ENCODE measurements at places on chromosomes 13 and 19. TPM values are rescaled to one million over a fixed set of nuclear protein-coding genes. Genes with fewer than 3 reads are reported as not detected.
A peak's percentile ranks its signal among the peaks of the same experiment; 100 is the strongest.

- DNase-seq = no peak
These were observed 1.1 kb downstream of the GYS1 start for GRCh38 chr19:48991873-48992580.

Gene IQCN
- 0.43 TPM for total RNA-seq

Gene SARS2
- 36.7 TPM for total RNA-seq

GRCh38 chr13:22103046-22104027, 432.5 kb downstream of the FGF9 start:
- DNase-seq = no peak

DNA sequence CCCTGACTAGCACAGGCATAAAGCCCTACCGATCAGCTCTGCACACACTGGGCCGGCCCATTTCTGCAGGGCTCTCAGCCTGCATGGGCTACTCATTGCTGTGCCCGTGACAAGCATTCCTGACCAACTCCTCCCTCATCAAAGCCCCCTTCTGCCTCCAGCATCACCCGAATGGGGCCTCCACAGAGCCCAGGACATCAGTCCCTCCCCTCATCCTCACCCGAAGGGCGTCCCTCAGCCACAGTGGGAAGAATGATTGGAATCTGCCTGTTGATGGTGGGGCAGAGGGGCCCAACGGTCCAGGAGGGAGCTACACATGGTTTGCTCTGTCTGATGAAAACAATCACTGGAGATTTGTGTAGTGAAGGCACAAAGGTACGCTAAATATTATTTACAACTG, 43.8 kb downstream of the SERP2 start:
- DNase-seq = no peak

Gene MYO1F
- total RNA-seq = 13.7 TPM

Gene LRRC8E
- not detected for total RNA-seq

- DNase-seq = peak; percentile 29
These were observed 493 bp downstream of the YIPF2 start for GRCh38 chr19:10927730-10928562.

- DNase-seq = no peak
These were observed 75.1 kb upstream of the TSC22D1 start for GRCh38 chr13:44651209-44651608.

GRCh38 chr19:9608912-9609311, 12.1 kb downstream of the ZNF561 start:
- no peak for DNase-seq

Gene C1QTNF9B
- total RNA-seq = not detected

- no peak for DNase-seq
These were observed 22.3 kb downstream of the IRS2 start for GRCh38 chr13:109764045-109764444.

Gene DOHH
- total RNA-seq = 15.4 TPM

DNA sequence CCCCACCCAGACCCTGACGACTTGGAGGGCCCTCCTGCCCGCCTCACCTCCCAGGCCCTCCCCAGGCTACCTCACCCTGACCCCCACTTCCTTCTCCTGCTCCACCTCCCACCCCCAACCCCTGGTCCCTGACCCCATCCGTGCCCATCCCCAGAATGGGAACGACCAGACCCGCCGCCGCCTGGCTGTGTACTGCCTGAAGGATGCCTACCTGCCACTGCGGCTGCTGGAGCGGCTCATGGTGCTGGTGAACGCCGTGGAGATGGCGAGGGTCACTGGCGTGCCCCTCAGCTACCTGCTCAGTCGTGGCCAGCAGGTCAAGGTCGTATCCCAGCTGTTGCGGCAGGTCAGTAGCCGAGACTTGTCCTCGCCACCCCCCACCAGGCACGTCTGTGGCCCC, 11.9 kb upstream of the SPIB start:
- no peak for DNase-seq

DNA sequence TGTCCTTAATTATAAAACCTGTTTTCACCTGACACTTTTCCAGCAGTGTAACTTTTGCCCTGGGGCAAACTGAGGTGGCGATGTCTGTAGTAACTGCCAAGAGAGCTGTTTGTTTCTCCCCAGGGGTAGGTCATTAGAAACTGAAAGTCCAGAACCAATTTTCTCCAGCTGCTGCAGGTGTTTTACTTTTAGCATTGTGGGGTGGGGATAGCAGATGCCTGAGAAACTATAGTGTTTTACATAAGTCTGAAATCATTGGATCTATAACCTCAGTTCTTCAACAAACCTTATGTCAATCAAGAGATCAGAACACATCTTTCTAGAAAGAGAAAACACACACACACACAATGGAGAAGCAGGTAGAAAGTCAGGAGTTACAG, 92.7 kb downstream of the LHFPL6 start:
- DNase-seq = no peak

Gene ZNF878
- 1.1 TPM for total RNA-seq

DNA sequence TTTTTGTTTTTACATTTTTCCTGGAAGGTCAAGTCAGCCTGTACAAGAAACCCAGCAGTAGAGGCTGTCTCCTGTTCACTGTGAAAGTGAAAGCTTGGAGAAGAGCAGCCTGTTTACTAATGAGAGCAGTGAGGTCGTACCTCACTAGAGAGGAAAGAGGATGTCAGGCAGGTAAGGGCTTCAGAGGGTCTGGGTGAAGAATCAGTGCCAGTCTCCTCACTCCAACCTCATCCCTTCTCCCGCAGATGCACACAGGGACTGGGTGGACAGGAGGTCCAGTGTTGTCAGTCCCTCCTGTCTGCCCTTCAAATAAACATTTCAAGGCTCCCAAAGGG, 462.5 kb downstream of the KLF5 start:
- DNase-seq = peak; percentile 11

DNA sequence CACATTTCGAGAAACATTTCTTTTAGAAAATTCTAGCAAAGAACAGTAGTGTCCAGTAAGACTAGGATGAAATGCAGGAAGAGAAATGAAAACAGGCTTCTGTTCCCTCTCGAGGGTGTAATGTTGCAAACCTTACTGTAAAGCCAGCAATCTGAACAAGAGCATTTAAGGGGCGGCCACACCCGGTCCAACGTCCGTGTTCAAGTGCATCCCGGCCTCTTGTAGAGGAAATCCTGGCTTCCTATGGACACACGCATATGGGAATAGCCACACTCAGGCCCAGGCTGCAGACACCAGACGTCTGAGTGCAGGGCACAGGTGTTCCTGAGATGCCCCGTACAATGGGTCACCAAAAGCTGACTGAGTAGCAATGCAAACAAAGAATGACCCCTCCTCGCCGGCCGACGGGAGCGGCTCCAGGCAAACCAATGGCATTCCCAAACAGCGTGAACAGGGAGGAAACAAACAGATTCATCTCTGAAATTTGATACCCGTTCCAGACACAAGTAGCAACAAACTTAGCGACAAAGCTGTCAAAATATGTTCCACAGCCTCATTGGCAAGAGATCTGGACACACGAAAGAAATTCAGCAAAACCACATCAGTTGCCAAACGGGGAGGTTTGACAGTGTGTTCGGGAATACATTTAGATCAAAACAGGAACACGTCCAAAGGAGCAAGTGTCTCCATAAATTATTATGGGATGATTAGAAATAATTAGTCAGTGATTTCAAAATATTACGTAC, 278.6 kb upstream of the TSHZ3 start:
- no peak for DNase-seq

Gene TUBB4A
- 4.8 TPM for total RNA-seq

DNA sequence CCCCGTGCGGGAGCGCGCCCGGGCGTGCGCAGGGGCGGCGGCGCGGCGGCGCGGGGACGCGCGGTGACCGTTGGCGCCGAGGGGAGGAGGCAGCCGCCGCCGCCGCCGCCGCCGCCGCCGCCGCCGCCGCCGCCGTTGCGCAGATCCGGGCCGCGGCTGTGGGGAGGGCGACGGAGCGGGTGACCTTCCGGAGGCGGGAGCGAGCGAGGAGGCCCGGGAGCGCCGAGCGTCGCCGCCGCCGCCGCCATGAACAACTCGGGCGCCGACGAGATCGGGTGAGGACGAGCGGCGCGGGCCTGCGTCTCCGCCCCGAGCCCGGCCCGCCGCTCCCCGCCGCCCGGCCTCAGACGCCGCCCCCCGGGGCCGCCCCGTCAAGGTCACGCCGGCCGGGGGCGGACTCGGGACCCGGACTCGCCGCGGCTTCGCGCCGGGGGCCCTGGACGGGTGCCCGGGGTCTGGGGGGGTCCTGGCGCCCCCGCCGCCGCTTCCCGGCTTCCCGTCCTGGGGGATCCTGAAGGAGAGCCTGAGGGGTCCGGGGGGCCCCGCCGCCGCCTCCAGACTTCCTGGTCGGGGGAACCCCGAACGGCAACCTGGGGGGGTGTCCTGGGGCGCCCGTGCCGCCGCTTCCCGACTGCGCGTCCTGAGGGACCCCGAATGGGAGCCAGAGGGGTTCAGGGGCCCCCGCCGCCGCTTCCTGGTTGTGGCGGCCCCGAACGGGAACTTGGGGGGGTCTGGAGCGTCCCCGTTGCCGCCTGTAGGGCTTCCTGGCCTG, at the start of gene DAZAP1:
Gene DAZAP1 (plus strand): TSS at position 59 of the 772 bp plus-strand sequence. CDS start 188 bp downstream, at position 247.
- peak; percentile 46 for DNase-seq

- no peak for DNase-seq
These were observed 9.6 kb downstream of the IGFLR1 start for GRCh38 chr19:35732540-35733179.

GRCh38 chr19:58476498-58477015, 405 bp downstream of the ZNF446 start:
- DNase-seq = peak; percentile 43

DNA sequence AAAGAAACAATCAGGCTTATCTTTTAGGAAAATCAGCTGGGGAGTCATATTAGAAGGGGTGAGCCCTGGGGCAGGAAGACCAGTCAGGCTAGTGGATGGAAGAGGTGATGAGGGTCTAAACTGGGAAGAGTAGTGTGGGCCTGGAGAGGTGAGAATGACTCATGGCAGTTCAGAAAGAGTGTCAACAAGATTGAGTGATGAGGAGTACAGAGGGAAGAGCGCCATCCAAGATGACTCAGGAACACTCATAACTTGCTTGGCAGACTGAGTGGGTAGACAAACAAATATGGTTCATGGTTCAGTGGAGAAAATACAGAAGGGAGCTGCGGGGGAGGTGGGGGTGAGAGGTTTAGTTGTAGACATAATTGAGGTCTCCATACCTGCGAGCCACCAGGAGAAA, 17.3 kb upstream of the CLDN10 start:
- DNase-seq = peak; percentile 40

Gene WDR87
- total RNA-seq = not detected

DNA sequence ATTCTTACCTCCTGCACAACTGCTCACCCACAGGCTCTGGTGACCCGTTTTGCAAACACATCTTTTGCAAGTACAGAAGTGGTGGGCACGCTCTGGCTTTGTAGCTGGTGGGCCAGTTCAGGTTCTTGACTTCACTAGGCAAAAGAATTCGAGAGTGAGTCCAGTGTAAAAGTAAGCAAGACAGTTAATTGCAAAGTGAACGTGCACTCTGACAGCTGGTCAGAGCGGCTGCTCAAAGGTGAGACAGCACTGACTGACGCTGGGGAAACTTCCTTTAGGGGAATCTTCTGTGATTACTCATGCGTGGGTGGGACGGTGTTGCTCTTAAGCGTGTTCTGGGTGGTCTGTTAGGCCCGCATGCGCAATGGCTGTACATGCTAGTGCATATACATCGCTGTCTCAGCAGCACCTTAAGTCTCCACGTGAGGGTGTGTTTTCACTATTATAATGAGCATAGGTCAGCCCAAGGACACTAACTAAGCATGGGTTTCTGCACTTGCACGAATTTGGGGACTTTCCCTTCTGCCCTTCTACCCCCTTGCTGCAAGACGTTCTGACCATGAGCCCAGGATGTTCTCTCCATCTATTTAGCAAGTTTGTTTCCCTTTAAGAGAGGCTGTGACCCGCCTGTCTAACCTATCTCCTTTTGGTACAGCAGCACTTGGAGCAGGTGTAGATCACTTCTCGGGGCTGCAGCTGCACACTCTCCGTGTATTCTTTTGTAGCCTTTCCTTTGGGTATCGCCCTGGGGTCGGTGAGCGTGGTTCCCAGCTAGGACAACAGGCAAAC, 30.2 kb upstream of the CD33 start:
- DNase-seq = no peak

Gene ARRDC5
- total RNA-seq = not detected

- DNase-seq = peak; percentile 67
These were observed 7.9 kb downstream of the HNRNPL start for GRCh38 chr19:38841787-38842438.

GRCh38 chr13:73090116-73090822, 31.5 kb downstream of the KLF5 start:
- DNase-seq = peak; percentile 18

Gene GRK1
- total RNA-seq = 0.16 TPM

DNA sequence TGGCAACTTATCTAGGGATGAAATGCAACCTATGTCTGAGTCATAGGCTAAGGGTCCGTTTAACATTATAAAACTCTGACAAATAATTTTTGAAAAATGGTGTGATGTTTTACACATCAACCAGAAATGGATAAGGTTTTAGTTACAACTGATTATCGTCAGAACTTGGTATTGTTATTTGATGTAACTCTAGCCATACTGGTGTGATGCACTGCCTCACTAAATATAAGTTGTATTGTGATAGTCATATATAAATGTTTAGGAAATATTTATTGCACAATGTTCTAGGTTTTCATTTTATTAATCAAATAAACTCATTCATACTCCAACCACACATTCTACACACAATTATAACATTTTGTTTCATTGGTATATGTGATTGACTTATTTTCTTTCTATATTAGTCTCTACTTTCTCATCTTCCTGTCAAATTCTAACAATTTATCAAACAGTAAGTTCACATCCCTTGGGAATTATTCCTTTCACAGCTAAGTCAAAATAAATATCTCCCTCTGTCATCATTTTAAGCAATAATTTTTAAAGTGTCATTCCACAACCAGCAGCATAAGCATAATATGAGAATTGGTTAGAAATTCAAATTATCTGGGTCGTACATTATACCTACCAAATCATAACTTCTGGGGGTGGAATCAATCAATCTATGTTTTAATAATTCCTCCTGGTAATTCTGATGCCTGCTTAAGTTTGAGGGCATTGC, 873.9 kb downstream of the SLITRK1 start:
- no peak for DNase-seq

DNA sequence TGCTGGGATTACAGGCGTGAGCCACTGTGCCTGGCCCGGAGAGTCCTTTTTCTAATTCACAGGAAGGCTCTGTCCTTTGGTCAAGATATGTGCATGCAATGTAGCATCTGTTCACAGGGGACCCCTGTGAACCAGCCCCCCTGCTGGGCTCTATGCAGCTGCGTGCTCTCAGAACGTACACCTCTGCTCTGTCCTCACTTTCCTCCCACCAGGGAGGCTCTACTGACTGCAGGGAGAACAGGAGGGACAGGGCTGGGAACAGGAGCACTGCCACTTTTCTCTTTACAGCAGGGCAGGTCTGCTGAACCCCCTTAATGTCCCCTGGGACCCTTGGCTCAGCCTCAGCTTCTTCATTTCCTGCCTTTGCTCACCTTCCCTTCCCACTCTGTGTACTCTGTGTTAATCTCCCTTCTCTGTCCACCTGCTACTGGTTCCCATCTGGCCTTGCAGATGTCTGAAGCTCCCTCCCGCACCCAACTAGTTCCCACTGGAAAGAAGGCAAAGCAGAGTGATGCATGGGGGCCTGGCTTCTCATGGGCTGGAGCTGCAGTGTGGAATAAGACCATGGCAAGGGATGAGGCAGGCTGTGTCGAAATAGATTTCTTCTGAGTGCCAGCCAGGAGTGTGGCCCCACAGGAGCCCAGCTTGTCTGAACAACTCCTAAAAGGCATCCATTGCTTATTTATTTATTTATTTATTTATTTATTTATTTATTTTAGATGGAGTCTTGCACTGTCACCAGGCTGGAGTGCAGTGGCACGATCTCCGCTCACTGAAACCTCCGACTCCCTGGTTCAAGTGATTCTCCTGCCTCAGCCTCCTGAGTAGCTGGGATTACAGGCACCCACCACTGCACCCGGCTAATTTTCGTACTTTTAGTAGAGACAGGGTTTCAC, 7.2 kb downstream of the ADGRE2 start:
- no peak for DNase-seq

Measured in activated CD4-positive, alpha-beta T cell treated with anti-CD3 and anti-CD28 coated beads for 36 hours (primary cell).